ENCODE measurements at places on chromosomes 3 and 15.

GRCh38 chr3:13172644-13173013 lies 99.4 kb upstream of the IQSEC1 start:
- DNase-seq: no peak

- peak; percentile 97 for DNase-seq
These were observed 461 bp upstream of the FAH start for GRCh38 chr15:80152180-80152895.

GRCh38 chr3:111729087-111729846 lies 129.8 kb upstream of the PHLDB2 start:
- DNase-seq: no peak

- DNase-seq: no peak
These were observed 1072.6 kb downstream of the ROBO2 start for GRCh38 chr3:78112291-78113010.

- DNase-seq: no peak
These were observed 201.3 kb downstream of the ABHD5 start for GRCh38 chr3:43892061-43892460.

DNA sequence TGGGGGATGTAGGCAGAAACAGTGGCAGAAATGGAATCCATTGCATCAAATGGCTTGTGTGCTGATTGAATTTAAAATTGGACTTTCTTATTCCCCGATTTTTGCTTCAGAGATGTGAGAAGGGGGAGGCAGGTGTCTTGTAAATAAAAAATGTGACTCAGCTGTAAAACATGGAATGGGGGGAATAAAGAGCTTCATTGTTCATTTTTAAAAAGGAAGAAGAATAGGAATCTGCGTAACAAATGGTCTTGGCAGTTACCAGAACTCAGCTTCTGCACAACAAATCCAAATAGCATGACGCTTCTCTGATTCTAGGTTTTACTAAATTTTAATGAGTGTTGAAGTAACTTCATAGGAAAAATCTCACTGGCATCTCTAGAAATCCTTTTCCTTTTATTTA lies 323.9 kb upstream of the GBE1 start:
- no peak for DNase-seq

- DNase-seq: no peak
These were observed 54.5 kb downstream of the UACA start for GRCh38 chr15:70708839-70709238.

GRCh38 chr3:185630182-185630622 lies 44.1 kb downstream of the SENP2 start:
- no peak for DNase-seq

GRCh38 chr3:179972881-179973423 lies 63.8 kb downstream of the PEX5L start:
- DNase-seq: no peak

GRCh38 chr3:69323941-69324340 lies 61.9 kb downstream of the FRMD4B start:
- DNase-seq: no peak

DNA sequence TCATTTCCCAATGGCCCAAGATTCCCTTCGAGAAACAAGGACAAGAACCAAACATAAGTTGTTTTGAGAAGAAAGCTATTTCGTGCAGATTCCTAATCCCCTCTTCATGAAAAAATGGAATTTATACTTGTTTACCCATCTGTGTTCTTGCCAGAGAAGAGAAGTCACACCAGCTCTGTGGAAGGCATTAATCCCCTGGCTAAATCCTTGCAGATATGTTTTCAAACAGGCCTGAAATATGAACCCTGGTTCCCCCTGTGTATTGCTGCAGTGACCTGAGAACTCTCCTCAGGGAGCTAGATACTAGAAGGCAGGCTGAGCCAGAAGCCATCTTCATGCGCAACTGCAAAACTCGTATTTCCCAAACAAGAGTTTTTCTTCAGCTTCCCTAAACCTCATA lies 337.7 kb downstream of the NEK10 start:
- no peak for DNase-seq

- DNase-seq: no peak
These were observed 67.7 kb downstream of the CPN2 start for GRCh38 chr3:194283221-194284006.

DNA sequence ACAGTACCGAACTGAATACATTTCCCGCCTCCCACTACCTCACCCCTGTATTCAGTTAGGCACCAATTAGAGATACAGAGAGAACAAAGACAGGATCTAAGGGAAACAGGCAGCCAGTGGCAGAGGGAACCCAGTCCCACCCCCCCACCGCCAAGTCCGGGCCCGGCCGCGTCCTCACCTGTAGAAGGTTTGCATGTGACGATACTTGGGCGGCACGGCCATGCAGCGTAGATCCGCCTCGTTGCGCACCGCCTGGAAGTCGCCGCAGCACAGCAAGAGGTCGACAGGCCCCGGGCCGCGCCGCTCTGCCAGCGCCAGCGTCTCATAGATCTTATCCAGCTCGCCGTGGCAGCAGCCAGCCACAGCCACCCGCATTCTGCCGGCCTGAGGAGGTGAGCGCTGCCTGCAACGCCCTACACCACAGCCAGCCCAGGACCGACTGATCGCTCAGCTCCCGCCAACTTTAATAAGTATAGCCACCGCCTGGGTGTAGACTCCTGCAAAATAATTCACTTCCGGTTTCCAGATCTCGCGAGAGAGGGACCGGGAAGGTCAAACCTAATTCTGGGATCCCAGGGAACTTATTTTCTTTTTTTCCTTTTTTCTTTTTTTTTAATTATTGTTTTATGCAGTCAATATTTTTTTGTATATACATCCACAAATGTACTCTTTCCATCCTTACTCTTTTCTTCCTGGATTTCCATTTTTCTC lies at the start of gene DBR1:
Gene DBR1 (minus strand): TSS at position 501 of the 711 bp plus-strand sequence. CDS start 126 bp downstream, at position 375.
- peak; percentile 15 for DNase-seq

GRCh38 chr3:149959443-149959842 lies 11.3 kb downstream of the PFN2 start:
- no peak for DNase-seq

DNA sequence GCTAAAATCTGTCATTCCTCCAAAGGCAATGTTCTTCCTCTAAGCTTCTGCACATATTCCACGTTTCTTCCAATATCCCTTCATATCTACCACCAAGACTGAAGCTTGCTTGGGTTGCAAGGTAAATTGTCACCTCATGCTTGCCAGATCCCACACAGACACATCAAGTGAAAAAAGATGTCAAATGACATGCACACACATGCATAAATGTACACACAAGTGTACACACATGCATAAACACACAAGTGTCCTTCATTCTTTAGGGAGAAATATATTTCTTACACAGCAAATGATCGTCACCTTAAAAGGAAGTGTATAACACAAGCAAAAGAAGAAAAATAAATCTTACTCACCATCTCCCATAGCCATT lies 59.4 kb downstream of the CLASP2 start:
- no peak for DNase-seq

DNA sequence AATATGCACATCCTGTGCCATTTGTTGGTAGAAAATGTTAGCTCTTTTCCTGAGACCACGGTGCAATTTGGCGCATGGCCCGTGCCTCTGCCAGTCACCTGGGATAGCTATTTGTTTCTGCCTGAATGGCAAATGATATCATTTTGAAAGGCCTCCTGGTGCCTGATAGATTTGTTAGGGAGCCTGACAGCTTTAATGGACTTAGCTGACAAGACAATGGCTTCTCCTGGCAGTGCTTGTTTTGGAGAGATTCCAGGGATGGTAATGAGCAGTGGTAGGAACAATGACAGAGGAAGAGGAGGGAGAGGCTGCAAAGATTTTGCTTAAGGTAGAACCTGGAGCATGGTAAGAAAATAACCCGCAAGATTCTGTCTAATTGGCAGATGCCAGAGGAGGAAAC lies 268.5 kb downstream of the CLSTN2 start:
- no peak for DNase-seq

DNA sequence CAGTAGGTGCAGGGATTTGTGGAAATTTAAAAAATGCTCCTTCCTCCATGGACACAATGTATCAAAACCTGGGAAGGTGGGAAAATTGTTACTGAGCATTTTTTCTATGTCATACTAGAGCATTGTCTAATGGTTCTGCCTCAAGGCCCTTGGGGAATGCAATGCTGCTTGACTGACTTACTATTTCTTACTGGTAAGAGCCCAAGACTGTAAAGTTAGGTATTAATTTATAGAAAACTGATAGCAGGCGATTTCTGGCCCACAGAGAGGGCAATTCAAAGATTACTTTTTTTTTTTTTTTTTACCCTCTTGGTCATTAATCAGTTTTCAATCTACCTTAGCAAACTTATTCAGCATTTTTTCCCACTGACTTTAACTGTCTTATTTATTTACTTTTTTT lies 38.5 kb upstream of the MRPL3 start:
- no peak for DNase-seq

DNA sequence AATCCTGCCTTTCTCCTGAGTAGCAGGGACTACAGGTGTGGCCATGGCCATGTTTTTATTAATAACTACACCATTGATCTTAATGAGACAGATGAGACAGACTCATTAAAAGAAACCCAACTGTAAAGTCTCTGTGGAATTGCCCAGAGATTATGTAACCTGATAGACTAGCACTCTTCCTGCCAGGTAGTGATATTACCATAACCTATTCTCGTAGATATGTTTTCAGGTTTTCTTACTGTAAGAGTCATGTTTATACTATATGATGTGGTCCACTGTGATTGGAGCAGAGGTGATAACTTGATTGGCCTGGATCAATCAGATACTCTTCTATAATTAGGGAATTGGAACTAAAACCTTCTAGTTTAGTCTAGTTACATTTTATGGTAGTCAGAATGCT lies 93.7 kb downstream of the NFKBIZ start:
- DNase-seq: no peak

DNA sequence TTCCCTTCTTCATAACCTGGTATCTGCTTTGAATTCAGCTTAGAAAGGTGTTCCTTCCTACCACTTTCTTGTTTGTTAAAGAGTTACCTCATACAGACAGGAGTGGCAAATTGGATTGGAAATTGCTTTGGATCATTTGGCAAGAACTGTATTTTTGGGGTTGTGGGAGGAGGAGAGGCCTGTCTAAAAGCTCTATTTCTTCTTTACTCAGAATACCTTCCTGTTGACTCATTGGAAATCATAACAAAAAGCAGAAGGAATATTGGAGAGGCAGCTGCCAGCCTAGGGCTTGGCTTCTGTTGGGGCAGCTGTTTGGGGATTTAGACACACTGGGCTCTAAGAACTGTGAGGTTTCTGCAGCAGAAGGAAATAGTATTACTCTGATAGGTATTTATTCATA lies 14.2 kb downstream of the IQGAP1 start:
- DNase-seq: peak; percentile 90

DNA sequence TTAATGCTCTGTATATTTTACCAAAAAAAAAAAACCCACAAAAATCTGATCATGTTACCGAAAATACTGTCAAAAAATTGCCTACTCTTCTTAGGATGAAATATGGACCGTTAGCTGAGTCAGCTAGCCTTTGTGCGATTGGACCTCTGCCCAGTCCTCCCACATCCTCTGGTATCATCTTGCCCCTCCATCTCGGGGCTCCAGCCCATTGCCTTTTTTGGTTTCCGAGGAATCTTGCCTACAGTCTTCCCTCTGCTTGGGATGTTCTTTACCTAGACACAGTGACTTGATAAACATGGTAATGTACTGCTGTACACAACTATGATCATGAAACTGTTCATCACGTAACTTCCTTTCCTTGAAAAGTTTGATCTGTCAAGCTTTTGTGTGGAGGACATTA lies 371.4 kb downstream of the SV2B start:
- no peak for DNase-seq

DNA sequence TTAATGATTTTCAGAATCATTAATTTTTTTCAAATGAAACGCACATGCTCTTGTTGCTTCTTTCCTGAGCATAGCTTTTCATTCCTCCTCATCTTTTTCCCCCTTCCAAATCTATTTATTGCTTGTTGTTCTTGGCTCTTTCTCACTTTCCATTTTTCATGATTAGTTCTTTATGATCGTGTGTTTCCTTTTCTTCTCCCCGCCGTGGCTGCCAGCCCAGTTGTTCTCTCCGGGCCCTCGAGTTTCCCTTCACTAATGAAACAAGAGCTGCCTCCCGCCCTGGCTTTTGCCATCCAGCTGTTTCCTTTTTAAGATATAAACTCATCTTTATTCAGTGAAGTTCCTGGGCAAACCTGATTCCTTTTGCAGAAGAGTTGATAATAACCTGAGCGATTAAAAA lies 170.2 kb upstream of the NR2F2 start:
- DNase-seq: peak; percentile 67

DNA sequence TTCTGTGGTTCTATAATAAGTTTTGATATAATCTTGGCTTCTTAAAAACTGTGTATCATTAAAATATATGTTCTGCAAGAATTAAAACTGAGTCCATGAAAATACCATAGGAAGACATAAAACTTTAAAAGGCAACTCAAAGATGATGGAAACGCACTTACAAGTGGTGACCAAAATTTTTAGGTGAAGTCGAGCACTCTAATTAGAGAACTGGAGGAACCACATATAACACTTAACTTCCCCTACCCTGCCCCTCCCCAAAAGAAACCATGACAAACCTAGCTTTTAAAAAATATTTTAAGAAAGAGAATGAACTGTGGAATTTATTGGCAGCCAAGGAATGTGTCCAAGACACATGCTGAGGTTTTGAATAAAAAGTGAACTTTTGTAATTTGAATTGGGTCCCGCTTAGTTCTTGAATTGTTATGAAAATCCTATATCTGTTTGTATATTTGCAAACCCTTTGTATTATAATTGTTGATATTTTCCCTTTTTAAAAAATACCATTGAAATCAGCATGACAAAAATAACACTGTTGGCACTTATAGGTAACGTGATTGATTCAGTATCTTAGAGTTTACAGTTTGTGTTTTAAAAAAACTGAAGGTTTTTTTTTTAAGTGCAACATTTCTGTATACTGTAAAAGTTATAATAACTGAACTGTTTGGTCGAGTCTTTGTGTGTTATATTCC lies 7.7 kb downstream of the NR2F2 start:
- no peak for DNase-seq

GRCh38 chr3:176978441-176978840 lies 218.8 kb downstream of the TBL1XR1 start:
- no peak for DNase-seq

GRCh38 chr15:90637693-90638092 lies 79.5 kb upstream of the BLM start:
- no peak for DNase-seq

GRCh38 chr3:192566706-192567290 lies 160.5 kb downstream of the FGF12 start:
- peak; percentile 87 for DNase-seq

DNA sequence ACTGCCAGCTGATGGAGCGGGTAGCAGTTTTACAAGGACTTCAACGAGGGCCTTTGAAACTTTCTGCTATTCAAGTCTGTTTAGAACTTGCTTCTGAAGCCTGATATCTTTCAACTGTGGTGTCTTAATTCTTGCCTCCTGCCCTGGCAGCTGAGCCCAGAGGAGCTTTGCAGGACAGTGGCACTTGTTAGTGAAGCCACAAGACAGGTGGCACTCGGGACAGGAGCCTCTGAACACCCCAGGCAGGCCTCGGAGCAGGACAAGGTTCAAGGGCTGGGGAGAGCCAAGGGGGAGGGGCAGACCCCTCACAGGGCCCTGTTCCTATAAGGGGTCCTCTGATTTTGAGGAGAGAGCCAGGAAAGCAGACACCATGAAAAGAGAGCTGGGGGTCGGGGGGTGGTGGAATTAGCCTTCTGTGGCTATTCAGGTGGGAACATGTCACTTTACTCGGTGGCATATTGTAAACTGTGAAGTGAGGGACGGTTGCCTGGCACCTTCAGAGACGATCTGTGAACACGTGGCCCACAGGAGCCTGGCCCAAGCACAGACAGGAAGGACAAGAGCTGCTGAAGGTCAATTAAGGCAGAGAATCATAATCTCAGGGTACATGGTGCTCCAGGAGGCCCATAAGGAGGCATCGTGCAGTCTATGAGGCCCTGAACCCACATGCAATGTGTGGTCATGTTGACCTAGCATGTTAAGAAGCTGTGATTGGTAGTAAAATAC lies 30.1 kb upstream of the KY start:
- DNase-seq: no peak

Data from ascending aorta (tissue), 2 donors.